ENCODE measurements at places on chromosomes 7 and 10.
A peak's percentile ranks its signal among the peaks of the same experiment; 100 is the strongest.

DNA sequence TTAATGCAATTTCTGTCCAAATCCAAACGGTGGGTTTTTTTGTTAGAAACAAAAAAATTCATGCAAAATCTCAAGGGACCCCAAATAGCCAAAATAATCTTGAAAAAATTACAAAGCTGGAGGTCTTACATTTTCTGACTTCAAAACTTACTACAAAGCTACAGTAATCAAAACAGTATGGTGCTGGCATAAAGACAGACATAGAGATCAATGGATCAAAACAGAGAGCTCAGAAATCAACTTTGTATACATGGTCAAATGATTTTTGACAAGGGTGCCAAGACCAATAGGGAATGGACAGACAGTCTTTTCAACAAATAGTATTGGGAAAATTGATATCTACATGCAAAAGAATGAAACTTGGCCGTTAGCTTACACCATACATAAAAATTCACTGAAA is 21.7 kb upstream of the CYP3A4 start:
- no peak for DNase-seq

DNA sequence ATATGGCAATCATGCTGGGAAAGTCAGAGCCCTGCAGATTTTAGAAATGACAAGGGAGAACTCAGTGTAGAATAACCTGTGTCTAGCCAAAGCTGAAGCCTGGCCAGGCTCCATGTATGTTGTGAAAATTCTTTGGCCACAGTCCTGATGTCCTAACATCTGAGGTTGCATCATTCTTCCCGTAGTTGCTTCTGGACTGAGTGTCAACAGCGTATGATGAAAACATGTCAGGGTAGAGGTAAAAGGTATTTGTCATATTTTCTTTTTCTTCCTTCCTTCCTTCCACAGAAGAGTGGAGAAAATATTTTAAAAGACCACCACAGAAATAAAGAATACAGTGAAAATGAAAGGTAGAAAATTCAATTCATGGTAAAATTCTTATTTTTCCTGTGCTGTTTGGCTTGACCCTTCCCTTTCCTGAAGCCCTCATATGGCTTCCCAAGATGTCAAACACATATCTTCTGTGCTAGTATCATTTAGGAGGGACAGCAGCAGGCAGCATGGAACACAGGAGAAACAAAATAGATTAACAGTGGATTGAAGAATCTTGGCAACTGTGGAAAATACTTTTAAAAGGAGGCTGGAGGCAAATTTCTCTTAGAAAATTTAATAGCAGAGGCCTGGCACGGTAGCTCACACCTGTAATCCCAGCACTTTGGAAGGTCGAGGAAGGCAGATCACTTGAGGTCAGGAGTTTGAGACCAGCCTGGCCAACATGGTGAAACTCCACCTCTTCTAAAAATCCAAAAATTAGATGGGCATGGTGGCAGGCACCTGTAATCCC is 18.9 kb upstream of the NRBF2 start:
- peak; percentile 93 for DNase-seq

- no peak for DNase-seq
Observed at GRCh38 chr7:30980194-30980593, 16.4 kb downstream of the GHRHR start.

GRCh38 chr7:85014936-85015660 is 171.8 kb downstream of the SEMA3D start:
- no peak for DNase-seq

GRCh38 chr7:51237446-51238133 is 79.0 kb downstream of the COBL start:
- no peak for DNase-seq

DNA sequence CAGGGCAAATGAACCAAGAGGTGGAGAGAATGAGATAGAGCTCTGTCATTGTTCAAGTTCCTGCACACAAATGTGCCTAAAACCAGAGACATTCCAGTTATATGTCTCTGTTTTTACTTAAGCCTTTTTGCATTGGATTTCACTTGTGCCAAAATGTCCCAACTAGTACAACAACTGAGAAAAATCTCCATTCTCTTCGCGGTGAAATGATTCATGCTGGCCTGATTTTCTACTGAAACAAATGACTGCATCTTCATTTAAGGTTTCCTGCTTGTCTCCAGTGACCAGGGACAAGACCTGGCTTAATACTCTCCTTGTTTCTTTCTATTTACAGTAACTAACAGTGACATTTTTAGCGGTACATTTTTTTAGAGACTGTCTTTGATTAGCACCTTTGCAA is 714.9 kb downstream of the KCNMA1 start:
- DNase-seq, result no peak

- DNase-seq, result no peak
Observed at GRCh38 chr7:128395748-128396147, 14.0 kb downstream of the IMPDH1 start.

GRCh38 chr7:29078311-29079260 is 67.8 kb downstream of the CPVL start:
- no peak for DNase-seq

GRCh38 chr7:123190109-123190831 is 9.5 kb downstream of the SLC13A1 start:
- no peak for DNase-seq

- no peak for DNase-seq
Observed at GRCh38 chr10:9939716-9940115, 1078.0 kb upstream of the CELF2 start.

- DNase-seq, result no peak
Observed at GRCh38 chr10:69086001-69086509, 1.8 kb upstream of the SRGN start.

GRCh38 chr7:151308791-151309190 is 32.8 kb upstream of the NUB1 start:
- DNase-seq, result no peak

DNA sequence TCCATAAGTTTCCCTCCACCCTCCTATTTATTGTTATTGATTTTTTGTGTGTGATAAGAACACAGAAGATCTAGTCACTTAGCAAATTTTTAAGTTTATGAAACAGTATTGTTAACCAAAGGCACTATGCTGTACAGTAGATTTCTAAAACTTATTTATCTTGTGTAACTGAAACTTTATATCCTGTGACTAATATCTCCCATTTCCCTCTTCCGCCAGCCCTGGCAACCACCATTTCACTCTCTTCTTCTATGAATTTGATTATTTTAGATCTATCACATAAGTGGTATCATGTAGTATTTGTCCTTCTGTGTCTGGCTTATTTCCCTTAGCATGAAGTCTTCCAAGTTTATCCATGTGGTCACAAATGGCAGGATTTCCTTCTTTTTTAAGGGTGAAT is 144.3 kb upstream of the INHBA start:
- DNase-seq, result no peak

DNA sequence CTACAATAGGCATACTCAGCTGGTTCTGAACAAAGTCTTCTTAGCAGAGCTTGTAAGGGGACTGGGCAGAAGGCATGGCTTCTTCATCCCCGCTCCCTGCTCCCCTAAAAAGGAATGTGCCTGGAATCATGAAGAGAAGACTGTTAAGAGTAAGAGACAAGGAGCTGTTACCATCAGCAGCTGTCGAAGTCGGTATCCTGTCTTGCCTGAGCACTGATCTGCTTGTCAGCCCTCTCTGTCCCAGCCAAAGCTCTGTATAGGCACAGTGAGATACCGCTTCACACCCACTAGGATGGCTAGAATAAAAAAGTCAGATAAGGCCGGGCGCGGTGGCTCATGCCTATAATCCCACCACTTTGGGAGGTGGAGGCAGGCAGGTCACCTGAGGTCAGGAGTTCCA is 2.4 kb downstream of the ABLIM1 start:
- no peak for DNase-seq

GRCh38 chr10:99115703-99116102 is 119.9 kb downstream of the HPSE2 start:
- no peak for DNase-seq

- DNase-seq, result no peak
Observed at GRCh38 chr7:72170475-72170874, 241.7 kb downstream of the CALN1 start.

DNA sequence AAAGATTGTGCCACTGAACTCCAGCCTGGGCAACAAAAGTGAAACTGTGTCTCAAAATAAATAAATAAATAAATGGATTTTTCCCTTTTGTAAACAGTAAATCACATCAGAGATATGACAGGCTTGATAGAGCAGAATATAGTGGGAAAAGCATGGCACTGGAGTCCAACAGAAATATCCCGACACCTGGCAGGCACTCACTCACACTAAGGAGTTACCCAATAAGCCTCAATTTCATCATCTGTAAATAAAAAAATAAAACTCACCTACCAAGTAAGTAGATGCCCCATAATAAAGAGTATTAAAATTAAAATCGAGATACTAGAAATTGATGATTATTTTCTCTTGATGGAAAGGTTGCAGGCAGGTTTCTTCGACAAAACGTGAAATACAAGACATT is 1.7 kb downstream of the ATE1 start:
- DNase-seq, result no peak

DNA sequence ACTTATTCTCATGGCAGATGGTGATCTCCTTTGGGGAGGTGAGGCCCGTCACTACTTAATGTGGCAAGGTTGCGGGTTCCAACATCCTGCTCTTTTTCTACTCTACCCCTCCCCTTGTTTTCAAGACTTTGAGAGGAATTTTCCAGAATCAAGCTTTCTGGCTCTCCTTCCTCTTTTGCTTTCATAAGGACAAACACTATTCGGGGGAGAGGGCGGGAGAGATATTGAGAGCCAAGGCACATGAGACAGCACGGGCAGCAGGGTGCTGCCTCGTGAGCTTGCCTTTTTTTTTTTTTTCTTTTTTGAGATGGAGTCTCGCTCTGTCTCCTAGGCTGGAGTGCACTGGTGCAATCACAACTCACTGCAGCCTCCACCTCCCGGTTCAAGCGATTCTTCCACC is 6.9 kb upstream of the PFKFB3 start:
- peak; percentile 83 for DNase-seq

DNA sequence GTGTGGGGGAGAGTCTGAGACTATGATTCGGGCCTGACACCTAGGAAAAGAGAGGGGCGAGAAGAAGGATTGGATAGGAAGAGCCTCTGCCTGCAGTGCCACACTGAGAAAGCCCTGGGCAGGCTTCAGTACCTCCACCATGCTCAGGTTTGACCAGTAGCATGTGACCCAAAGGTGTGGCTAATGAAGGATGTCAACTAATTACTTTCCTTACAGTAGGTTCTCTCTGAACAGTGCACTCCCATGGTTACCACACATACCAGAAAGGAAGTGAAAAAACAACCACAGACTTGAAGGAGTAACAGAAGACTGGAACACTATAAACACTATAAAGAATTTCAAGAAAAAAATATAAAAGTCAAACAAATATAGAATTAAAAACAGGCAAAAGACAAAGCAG is 46.2 kb downstream of the SEM1 start:
- DNase-seq, result no peak

DNA sequence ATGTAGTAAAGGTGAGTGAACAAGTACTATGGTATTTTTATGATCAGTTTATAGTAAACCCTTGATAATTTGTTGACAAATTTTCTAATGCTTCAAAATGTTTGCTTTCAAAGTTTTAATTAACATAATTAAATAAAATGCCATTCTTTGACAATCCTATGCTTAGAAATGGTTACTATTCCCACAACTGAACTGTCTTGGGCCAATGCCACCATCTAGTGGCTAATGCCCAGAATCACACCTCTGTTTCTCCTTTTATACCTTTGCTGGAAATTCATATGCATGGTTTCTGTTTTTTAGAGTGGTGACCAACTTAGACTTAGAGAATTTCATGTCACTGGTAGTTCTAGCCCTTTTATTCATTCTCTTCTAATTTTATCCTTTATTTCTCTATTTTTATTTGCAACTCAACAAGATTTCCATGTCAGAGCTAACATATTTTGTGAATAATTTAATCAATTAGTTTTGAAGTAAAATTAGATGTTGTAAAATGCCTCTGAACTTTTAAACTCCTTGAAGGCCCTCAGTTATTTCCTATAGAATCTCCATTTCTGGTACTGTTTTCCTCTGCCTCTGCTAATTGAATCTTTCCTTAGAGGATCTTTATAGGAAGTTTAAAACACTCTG is 31.1 kb downstream of the PCGF5 start:
- DNase-seq, result peak; percentile 75

- no peak for DNase-seq
Observed at GRCh38 chr10:17599089-17599488, 18.1 kb downstream of the HACD1 start.

- DNase-seq, result peak; percentile 84
Observed at GRCh38 chr7:149776289-149776688, 2.9 kb upstream of the ZNF467 start.

GRCh38 chr10:15313047-15313446 is 58.0 kb downstream of the FAM171A1 start:
- no peak for DNase-seq

DNA sequence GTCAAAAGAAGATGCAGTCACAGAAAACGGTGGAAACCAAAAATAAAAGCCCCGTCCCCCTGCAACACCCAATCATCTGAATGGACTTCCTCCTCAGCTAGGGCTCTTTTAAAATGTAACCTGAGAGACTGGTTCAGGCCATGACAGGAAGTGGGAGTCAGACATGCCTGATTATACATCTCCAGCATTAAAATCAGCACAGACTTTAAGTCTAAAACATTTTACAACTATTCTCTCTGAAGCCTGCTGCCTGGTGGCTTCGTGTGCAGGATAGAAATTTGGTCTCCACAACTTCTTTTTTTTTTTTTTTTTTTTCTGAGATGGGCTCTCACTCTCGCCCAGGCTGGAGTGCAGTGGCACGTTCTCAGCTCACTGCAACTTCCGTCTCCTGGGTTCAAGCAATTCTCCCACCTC is 30.3 kb downstream of the HACD1 start:
- DNase-seq, result no peak

DNA sequence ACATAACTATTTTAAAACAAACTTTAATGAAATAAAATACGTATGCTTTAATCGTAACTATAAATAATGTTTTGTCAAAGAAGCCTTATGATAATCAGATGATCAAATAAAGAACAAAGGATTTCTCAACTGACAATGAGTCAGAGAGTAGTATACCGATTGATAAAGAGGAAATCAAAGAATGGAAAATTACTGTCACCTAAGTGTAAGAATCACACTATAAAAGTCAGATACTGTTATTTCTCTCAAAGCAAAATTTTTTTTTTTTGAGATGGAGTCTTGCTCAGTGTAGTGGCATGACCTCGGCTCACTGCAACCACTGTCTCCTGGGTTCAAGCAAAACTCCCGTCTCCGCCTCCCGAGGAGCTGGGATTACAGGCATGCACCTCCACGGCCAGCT is 18.8 kb downstream of the DNAJC2 start:
- DNase-seq, result no peak

DNA sequence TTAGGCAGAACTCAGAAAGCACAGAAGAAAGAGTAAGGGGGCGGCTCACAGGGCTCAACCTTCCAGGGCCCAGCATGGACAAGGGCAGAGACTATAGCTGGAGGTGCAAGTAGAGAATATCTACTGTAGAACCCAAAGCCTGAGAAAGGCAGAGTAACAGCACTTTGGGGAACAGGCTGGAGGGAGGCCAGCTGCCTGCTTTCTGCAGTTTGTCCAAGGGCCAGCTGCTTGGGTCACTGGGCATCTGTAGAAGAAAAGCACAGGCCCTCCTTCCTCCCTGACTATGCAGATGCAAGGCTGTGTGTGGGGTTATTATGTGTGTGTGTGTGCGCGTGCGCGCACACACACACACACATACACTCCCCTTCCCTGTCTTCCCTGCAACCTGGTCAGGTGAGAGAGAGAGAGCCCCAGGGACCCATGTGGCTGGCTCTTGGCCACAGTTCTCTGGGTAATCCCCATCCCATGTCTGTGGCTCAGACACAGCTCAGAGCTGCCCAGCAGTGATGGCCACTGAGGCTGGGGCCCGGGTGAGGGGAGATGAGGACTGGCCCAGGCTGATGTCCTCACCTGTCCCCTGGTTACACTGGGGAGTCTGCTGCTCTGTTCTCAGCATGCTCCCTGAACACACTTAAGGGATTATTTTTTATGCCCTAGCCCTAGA is 9.0 kb downstream of the ADRA2A start:
- no peak for DNase-seq

Data from sigmoid colon (tissue), 7 donors.